ENCODE measurements at places on chromosomes 6 and 20.

GRCh38 chr6:3310703-3311102 lies 52.0 kb downstream of the PSMG4 start:
- H3K36me3 ChIP-seq: no peaks in the 10 kb centered on the region
- H3K27me3 ChIP-seq: no peaks in the 10 kb centered on the region
- no peak overlapping the region for H3K4me3 ChIP-seq
- DNase-seq: no peak
- no peak overlapping the region for H3K27ac ChIP-seq

GRCh38 chr6:161401587-161402309 lies 127.9 kb upstream of the AGPAT4 start:
- no peak overlapping the region for H3K27ac ChIP-seq
- no peak for DNase-seq
- no peaks in the 10 kb centered on the region for H3K36me3 ChIP-seq
- H3K4me1 ChIP-seq: peaks cover 7% of the 10 kb centered on the region
- no peaks in the 10 kb centered on the region for H3K27me3 ChIP-seq
- H3K4me3 ChIP-seq: no peak overlapping the region

- H3K36me3 ChIP-seq: no peaks in the 10 kb centered on the region
- no peak for DNase-seq
- peaks cover 77% of the 10 kb centered on the region for H3K4me1 ChIP-seq
- H3K27me3 ChIP-seq: no peaks in the 10 kb centered on the region
- no peak overlapping the region for H3K4me3 ChIP-seq
Measured at GRCh38 chr6:129696843-129697242, 13.1 kb downstream of the ARHGAP18 start.

DNA sequence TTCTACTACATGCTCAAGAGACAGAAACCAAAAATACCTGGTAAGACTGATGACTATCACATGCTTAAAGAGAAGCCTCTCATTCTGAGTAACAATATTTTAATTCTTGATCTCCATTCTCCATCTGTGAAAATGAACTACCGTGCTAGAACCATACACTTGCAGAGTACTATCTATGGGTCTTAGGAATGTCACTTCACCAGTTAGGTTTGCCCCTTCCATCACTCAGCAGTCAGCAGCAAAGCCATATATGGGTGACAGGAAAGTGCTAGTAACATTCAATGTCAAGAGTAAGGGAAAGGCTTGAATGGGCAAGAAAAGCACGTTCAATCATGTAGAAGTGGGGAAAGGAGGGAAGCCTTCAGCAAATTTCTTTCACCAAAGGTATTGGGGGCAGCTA lies 2.3 kb downstream of the DNAAF9 start:
- no peak for DNase-seq
- no peak overlapping the region for H3K4me3 ChIP-seq
- no peaks in the 10 kb centered on the region for H3K27me3 ChIP-seq

DNA sequence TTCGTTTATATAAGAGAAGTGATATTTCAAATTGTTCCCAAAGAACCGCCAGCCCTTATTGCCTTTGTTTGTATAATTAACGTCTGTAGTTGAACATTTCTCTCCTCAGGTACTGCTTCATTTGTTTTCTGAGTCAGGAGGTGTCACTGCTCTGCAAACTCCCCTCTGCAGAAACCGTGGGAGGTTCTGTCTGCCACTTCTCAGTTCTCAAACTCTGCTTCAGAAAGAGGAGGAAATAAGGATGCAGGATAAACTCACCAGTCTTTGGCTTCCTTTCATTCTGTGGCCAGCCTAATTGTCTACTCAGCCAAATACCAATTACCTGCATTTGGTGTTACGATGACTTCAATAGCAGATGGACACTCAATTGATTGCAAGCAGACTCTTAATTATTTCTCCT lies 149.8 kb downstream of the PAK5 start:
- H3K27me3 ChIP-seq: no peaks in the 10 kb centered on the region
- no peak overlapping the region for H3K4me3 ChIP-seq
- H3K36me3 ChIP-seq: no peaks in the 10 kb centered on the region
- no peak overlapping the region for H3K27ac ChIP-seq
- no peaks in the 10 kb centered on the region for H3K4me1 ChIP-seq

DNA sequence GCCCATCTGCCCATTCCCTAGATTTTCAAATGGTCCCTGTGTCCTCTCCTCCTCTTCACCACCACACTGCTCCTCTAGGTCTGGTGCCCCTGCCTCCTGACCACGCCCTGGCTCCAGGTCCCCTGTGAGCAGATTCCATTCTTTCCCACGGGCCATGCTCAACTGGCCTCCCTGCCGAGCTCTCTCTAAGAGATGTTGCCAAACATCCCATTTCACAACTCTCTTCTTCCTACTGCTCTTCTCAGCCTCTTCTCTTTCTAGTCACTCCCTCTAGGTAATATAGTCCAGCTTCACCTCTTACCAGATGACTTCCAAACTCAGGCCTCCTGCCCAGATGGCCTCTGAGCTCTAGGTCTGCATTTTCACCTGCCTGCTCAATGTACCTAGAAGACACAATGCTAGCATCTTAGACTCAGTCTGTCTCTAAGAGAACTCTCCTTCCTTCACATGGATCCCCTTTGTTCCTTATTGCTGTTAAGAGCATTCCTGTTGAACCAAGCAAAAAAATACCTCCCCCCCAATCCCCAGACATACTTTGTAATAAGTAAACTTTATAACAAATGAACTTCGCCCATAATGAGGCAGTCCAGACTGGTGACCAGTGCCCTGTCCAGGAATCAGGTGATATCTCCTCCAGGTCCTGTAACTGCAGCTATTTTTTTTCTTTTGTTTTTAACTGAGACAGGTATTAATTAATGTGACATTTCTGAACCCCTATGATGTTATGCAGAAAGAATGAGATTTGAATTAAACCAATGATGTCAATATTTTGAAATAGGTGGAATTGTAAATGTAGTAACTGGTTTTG lies 79.0 kb downstream of the LYRM4 start:
- DNase-seq: no peak
- H3K27me3 ChIP-seq: no peaks in the 10 kb centered on the region
- no peak overlapping the region for H3K4me3 ChIP-seq
- no peak overlapping the region for H3K27ac ChIP-seq
- no peaks in the 10 kb centered on the region for H3K36me3 ChIP-seq
